ENCODE measurements at places on chromosomes 3 and 15.
A peak's percentile ranks its signal among the peaks of the same experiment; 100 is the strongest.

DNA sequence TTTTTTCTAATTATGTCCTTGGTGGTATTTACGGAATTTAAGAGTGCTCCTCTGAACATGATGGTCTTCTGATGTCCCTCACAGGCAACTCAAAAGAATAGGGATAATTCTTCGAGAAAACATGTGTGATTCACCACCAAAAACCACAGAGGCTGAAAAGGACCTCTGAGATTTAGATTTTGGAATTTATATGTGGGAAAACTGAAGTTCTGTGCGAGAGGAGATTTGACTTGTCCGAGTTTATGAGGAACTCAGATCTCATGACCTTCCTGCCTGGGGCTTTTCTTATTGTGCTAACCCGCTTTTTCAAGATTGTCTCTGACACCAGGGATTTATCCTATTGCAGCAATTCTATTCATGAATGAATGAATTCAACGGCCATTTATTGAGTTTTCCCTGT, 142.4 kb downstream of the FAM43A start:
- no peak for DNase-seq

- no peak for DNase-seq
These were observed 15.4 kb downstream of the CRTC3 start for GRCh38 chr15:90545095-90545494.

GRCh38 chr15:73270366-73271097, 98.2 kb downstream of the HCN4 start:
- DNase-seq: no peak

DNA sequence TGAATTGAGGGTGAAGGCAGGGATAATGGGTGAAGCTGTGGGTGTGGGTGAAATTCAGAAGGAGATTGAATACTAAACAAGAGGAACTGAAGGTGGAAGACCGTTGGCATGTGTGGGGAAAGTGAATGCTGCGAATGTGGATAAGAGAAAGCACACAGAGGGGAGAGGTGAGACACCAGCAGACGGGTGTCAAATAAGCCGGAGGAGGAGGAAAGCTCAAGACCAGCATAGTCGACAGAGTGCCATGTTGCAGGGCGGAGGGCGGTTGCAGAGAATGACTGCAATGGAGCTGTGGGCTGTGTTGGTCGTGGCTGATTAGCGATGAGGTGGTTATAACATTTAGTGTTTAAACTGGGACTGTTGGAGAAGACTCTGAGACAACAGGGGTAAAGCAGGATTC, 16.4 kb upstream of the HCN4 start:
- no peak for DNase-seq

DNA sequence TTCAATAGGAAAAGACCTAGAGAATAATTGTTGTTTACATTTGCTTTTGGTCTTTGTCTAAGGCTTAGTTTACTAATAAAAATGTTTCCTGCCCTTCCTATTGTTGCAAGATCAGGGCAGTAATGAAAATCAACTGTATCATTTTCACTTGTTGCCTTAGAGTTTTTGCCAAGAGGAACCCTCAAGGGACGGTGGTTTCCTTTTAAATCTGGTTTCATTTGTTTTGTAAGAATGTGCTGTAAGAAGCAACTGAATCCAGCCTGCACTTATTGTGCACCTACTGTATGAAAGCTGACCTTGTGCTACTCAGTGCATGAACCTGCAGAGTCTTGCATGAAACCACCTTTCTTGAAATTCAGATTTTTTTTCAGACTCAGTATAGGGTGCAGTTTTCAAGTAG, 5.3 kb downstream of the IGF1R start:
- no peak for DNase-seq

- DNase-seq: peak; percentile 45
These were observed at the start of gene RASGRF1 for GRCh38 chr15:79090487-79091203. Gene RASGRF1, minus strand, starts transcription at chr15:79090780. Its CDS starts 282 bp downstream, at chr15:79090498.

GRCh38 chr3:194300382-194300758, 50.8 kb downstream of the CPN2 start:
- DNase-seq: peak; percentile 63

GRCh38 chr15:37002041-37002672, 98.2 kb downstream of the MEIS2 start:
- no peak for DNase-seq

- no peak for DNase-seq
These were observed 89.1 kb downstream of the TPRG1 start for GRCh38 chr3:189260556-189261493.

GRCh38 chr15:32840507-32841245, 122.9 kb downstream of the GREM1 start:
- no peak for DNase-seq

- DNase-seq: no peak
These were observed 30.7 kb downstream of the PLA1A start for GRCh38 chr3:119628390-119628789.

- DNase-seq: no peak
These were observed 33.2 kb downstream of the ADAMTS17 start for GRCh38 chr15:100308608-100309007.

- no peak for DNase-seq
These were observed 231.0 kb downstream of the GOLGA6L6 start for GRCh38 chr15:20310603-20311002.

DNA sequence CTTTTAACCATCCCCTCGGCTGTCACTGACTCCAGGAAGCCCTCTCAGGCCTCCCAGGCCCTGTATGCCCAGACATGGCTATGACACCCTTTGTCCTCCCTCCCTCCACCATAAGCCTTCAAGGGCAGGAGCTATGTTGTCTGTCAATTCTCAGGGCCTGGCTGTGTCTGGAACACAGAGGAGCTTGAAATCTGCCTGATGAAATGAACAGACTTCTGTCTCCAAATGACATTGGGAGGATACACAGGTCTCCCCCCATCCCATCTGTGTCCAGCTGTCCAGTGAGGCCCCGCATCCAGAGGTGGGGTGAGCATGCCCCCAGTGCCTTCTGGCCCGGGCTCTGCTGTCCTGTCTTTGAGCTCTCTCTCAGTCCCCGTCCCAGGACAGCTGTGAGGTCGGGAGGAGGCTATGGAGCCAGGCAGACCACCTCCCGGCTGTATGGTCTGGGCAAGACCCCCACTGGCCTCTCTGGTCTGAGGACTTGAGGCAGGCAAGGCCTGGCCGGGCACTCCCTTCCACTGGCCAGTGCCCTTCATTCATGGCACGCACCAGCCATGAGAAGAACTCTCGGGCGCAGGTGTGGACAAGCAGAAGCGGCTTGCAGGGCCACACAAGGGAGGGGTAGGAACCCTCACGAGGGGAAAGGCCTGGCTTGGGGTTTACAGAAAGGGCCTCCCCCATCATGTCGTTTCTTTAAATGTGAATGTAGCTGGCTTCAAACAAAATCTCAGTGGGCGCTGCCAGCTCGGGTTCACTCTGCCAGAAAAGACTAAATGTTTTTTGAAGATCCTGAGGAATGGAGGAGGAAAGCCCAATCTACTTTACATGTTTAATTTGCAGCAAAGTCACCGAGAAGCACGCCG, 38.9 kb downstream of the PCSK6 start:
- no peak for DNase-seq
